ENCODE measurements at places on chromosomes 4 and X.
A peak's percentile ranks its signal among the peaks of the same experiment; 100 is the strongest.

DNA sequence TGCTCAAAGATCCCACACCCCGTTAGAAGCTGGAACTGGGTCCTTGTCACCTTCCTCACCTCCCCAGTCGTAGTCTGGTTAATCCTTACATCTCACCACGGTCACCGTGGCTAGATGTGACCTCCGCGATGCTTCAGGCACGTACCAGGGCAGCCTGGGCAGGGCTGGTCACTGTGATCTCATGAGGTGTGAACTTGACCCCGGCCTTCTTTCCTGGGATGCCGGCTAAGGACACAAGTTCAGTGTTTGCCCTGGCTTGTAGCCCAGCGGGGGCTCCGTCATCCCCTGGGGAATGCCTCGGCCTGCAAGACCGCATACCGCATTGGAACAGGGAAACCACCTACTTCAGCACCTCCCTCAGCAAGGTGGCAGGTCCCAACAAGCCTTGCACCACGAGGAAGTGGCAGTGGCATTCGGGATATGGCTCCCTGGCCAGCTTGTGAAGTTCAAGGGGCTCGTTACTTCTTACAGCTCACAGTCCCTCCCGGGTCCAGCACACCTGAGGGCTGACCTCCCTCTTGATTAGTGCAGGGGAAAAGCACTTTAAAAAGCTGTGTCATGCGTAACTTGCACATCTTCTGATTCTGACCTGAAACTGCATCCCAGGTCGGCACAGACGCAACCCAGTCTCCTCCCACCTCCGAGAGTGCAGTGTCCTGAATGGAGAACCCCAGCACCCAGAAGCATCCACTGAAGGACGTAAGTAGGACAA is 25.9 kb downstream of the NOP14 start:
- DNase-seq = peak; percentile 27

DNA sequence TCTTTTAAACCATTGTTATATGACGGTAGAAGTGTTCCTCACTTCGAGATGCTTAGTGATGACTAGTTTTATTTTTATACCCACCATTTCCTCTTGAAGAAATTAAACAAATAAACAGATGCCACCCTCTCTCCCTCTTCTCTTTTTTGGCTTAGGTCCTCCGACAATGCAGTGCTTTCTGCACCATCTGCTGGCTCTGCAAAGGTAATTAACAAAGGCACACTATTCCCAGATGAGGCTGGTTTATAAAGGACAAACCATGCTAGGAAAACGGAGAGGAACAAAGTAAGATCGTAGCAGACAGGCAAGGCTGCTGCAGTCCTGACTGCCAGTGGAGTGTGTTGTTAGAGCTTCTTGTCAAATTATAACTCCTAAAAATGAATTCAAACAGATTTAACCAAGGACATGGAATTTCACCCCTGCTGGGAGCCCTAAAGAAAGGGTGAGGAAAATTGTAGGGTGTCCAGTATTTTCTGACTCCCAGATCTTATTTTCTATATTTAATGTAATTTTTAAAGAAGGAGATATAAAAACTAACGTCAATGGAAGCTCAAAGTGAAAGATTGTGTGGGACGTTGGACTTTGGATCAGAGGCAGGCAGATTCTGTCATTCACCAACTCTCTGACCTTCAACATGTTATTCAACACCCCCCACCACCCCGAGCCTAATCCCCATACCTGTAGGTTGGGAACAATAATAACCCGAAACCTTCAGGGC is 142.1 kb downstream of the CPEB2 start:
- no peak for DNase-seq

DNA sequence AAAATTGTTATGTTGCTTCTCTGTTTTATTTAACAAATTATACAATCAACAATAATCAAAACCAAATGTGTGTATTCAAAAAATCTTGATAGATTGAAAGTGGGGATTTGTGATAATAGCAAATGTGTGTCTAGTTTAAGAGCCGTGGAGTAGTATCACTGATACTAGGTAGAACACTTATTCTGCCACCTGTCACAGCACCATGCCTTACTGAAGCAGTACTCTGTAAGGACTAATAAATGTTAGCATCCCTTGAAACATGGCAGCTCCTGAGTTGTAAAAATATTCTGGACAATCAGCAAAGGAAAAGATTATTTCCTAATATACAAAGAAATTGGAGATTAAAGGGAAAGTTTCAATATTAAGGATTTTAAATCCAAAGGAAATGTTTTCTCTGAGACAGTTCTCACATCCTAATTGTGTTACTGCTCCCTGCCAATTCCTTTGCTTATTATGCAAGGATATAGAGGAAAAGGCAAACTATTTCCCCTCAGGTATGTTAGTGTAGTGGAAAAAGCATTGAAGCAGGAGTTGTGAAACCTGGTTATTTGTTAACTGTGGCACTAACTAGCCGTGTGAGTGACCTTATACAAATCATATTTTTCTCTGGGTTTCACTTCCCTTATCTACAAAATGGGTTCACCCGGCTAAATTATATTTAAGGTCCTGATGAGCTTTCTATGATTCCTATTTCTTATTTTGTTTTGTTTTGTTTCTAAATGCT is 303.1 kb downstream of the ARHGAP24 start:
- no peak for DNase-seq

DNA sequence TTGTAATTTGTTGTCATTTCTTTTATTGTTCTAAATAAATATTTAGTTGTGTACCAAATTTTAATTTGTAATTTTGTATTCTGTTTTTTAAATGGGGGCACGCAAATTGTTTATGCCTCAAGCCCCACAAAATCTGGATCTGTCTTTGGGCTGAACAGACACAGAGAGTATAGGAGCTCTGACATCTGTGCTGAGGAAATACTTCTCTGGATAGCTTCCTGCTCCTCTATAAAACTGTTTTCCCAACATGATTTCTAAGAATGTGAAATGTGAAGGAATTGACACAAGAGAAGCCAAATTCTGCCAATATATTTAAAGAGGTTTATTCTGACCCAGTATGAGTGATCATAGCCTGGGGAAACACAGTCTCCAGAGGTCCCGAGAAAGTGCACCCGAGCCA is 93.0 kb downstream of the IL13RA2 start:
- no peak for DNase-seq

DNA sequence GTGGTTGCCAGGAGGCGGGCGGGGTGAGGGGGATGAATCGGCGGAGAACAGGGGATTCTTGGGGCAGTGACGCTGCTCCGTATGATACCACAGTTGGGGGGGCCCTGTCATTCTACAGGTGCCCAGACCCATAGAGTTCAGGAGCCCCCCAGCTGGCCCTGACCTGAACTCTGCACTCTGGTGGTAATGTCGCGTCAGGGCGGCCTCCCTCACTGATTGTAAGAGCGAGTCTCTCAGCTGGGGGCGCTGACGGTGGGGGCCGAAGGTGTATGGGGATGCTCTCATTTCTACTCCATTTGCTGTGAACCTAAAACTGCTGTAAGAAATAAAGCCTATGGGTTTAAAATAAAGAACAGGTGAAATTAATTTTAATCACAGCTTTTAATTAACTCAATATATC is 91.8 kb upstream of the PSAPL1 start:
- no peak for DNase-seq

GRCh38 chr4:20084488-20084887 is 167.2 kb upstream of the SLIT2 start:
- DNase-seq = no peak

DNA sequence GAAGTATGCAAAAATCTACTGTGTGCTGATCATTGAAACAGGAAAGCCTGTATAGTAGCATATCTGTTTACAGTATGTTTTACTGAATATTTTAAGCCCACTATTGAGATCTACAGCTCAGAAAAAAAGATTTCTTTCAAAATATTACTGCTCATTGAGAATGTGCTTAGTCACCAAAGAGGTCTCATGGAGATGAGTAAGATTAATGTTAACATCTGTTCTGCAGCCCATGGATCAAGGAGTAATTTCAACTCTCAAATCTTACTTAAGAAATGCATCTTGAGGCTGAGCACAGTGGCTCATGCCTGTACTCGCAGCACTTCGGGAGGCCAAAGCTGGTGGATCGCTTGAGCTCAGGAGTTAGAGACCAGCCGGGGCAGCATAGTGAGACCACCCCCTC is 3.3 kb downstream of the RNF4 start:
- no peak for DNase-seq

DNA sequence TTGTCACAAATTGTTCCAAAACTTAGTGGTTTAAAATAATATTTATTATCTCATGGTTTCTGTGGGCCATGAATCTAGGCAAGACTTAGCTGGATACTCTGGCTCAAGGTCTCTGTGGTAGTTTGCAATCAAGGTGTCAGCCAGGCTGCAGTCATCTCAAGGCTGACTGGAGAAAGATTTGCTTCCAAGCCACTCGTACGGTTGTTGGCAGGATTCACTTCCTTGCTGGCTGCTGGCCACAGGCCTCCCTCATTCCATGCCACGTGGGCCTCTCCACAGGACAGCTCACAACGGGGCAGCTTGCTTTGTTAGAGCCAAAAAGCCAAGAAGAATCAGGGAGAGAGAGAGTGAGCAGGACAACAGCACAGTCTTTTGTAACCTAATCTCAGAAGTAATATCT is 101.4 kb downstream of the WWC2 start:
- no peak for DNase-seq

DNA sequence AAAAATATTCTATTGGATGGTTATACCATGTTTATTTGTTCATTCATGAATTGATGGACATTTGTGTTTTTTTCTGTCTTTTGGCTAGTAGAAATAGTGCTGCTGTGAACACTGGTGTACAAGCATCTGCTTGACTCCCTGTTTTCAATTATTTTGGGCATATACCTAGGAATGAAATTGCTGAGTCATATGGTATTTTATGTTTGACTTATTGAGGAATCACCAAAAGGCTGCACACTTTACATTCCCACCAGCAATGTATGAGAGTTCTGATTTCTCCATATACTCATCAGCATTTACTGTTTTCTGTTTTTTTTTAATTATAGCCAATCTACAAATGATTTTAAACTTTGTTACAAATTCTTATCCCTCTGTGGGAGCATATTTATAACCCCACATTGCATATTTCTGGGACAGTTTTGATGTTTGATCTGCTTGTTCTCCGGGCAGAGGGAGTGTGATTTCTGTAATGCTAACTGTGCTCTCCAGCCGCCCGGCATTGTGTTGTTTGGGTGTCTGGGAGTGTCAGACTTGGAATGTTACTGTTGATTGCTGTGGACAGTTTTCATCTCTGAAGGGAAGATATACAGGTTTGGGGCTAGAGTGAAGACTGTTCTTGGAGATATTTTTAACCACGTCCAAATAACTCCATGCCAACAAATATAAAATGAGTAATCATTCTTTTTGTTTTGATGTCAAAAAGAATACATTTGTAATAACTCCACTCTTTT is 60.5 kb upstream of the PGRMC2 start:
- DNase-seq = no peak

DNA sequence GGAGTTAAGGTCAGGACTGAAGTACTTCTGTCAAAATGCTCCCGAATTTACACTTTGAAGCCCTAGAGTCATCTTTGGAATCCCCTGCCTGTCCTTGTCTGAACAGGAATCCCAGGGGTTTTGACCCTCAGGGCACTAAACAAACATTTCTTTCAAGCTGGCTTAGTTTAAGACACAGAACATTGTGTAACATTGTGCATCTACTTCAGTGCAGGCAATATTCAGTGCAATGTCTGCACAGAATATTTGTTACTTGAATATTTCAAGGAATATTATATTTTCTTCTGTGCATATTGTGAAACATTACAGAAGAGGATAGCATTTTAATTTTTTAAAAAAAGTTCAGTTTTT is 763.4 kb downstream of the PCDH18 start:
- no peak for DNase-seq

GRCh38 chr4:48216563-48216962 is 53.1 kb downstream of the TEC start:
- DNase-seq = no peak

DNA sequence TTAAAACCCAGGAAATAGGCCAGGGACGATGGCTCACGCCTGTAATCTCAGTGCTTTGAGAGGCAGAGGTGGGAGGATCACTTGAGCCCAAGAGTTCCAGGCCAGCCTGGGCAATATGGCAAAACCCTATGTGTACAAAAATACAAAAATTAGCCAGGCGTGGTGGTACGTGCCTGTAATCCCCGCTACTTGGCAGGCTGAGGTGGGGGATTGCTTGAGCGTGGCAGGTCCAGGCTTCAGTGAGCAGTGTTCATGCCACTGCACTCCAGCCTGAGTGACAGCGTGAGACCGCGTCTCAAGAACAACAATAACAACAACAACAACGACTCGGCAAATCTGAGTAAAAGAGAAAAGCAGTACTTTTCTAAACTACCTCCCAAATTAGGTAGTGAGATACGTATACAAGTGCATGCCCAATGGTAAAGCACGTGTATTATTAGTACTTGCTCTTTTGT is 13.0 kb upstream of the NDUFC1 start:
- DNase-seq = peak; percentile 27

GRCh38 chr4:147644471-147644870 is 27.3 kb downstream of the TMEM184C start:
- no peak for DNase-seq

DNA sequence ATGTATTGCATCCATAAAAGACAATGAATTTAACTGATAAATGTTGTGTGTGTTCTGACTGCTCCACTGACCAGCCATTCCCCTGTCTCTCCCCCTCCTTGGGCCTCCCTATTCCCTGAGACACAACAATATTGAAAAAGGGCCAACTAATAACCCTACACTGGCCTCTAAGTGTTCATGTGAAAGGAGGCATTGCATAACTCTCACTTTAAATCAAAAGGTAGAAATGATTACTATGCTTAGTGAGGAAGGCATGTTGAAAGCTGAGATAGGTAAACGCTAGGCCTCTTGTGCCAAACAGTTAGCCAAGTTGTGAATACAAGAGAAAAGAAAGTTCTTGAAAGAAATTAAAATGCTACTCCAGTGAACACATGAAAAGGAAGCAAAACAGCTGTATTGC is 152.7 kb downstream of the POU4F2 start:
- DNase-seq = no peak

DNA sequence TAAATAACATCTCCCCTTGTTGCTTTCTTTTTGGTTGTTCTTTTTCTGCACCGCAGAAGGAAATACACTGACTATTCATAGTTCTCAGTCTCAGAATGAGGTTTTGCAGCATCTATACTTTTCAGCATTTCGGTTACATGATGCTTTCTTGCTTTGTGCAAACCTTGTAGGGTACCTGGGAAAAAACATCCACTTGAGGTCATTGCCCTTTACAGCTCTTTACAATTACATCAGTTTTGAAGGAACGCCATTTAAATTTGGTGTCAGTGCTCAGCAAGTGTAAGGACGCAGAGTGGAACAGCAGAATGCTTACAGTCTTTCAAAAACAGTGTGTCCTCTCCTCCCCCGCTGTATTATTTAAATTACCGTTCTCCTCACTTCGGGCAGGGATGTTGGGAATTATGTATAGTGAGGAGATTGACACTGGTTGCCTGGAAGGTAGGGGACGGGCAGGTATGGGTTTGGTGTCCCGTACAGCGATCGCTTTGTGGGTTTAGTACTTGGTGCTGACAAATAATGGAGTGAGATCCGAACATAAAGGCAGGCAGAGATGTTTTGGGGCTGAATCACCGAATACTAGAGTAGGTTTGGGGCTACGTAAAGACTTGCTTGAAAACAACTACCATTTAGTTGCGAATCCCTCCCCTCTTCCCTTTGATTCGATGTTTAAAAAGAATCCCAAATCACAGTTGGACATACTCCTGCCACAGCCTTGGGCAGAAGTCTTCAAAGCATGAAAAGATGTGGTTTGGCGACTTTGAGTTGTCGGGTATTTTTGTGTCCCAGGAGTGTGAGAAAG is 2.0 kb upstream of the NKX3-2 start:
- no peak for DNase-seq

GRCh38 chrX:52852110-52852860 is 15.6 kb downstream of the XAGE3 start:
- no peak for DNase-seq
